ENCODE measurements at places on chromosomes 12 and 14. TPM values are rescaled to one million over a fixed set of nuclear protein-coding genes. Genes with fewer than 3 reads are reported as not detected.

PMCH gene
- total RNA-seq, result not detected

GALNT8 gene
- total RNA-seq, result under 0.01 TPM

MYO1A gene
- not detected for total RNA-seq

CSRP2 gene
- 20.3 TPM for total RNA-seq

RNF10 gene
- total RNA-seq, result 133 TPM
